ENCODE measurements at places on chromosomes 5 and 9.
A peak's percentile ranks its signal among the peaks of the same experiment; 100 is the strongest.

- no peak for DNase-seq
Observed at GRCh38 chr5:111404270-111404769, 108.0 kb downstream of the STARD4 start.

- no peak for DNase-seq
Observed at GRCh38 chr5:113520429-113520828, 6.9 kb downstream of the YTHDC2 start.

DNA sequence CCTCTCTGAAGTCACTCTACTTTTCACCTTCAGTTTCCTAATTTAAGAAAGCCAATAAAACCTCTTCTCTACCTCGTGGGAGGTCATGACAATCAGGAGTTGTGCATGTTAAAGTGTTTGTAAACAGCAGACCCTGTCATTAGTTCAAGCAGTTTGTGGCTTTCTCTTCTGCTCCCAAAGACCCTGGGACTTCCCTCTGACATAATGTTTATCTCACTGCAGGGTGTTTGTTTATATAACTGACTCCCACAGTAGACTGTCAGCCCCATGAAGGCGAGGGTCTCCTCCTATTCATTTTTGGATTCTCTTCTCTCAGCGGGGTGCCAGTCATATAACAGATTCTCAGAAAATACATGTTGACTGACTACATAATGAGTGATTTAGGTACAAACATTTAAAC is 360.0 kb upstream of the ZNF462 start:
- DNase-seq, result peak; percentile 28

- DNase-seq, result peak; percentile 2
Observed at GRCh38 chr9:120109242-120109641, 470.7 kb downstream of the CDK5RAP2 start.

- DNase-seq, result no peak
Observed at GRCh38 chr5:156147261-156147943, 179.6 kb upstream of the SGCD start.

DNA sequence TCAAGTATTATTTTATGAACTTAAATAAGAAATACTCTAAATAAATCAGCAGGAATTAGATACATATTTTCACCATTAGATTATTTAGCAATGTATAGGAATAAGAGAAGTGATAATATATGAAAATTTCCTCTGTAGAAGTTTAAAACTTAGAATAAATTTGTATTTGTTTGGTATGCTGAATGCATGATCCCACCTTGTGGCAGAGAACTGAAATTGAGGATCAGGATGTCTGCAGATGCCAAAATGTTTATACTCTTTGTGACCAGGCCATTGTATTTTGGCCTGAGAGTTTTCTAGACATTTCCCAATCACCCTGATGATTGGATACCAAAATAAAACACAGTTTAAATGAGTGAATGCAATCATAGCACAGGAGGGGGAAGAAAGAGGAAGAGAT is 6.3 kb downstream of the TYRP1 start:
- no peak for DNase-seq

DNA sequence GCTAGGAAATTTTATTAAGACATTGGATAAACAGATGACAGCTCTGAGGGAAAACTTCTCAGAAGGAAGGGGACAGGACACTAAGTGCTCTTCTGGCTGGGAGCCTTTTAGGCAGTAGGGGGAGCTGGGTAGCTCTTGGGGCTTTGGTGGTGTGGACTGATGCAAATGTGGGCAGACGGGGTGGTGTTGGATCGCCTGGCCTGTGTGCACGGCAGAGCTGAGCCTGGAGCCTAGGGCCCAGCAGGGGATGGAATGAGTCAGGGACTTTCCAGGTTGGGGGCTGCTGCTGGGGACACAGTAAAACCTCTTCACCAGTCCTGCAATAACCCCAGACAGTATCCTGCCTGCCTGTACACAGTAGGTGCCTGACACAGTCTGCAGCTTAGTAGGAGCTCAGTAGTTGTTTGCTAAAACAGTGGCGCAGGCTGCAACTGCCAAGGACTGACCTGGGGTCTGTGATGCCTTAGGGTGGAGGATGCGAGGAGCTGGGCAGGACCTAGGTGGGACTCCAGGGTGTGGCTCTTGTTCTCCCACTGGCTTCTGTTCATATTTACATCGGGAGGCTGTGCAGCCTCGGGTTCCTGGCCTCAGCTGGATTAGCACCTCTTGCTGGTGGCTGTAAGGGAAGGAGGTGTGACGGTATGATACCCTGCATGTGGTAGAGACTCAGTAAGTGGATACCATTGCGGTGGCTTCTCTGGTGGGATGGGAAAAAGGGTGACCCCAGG is 83.8 kb downstream of the DAB2IP start:
- DNase-seq, result no peak

GRCh38 chr9:20208226-20208625 is 414.1 kb downstream of the MLLT3 start:
- DNase-seq, result no peak

- DNase-seq, result peak; percentile 86
Observed at GRCh38 chr9:111599092-111599954, at the start of gene PTGR1. TSS of gene PTGR1 (minus strand) at chr9:111599647. CDS start at chr9:111597422, 2,225 bp downstream.

- no peak for DNase-seq
Observed at GRCh38 chr5:5132693-5133295, 7.3 kb upstream of the ADAMTS16 start.

DNA sequence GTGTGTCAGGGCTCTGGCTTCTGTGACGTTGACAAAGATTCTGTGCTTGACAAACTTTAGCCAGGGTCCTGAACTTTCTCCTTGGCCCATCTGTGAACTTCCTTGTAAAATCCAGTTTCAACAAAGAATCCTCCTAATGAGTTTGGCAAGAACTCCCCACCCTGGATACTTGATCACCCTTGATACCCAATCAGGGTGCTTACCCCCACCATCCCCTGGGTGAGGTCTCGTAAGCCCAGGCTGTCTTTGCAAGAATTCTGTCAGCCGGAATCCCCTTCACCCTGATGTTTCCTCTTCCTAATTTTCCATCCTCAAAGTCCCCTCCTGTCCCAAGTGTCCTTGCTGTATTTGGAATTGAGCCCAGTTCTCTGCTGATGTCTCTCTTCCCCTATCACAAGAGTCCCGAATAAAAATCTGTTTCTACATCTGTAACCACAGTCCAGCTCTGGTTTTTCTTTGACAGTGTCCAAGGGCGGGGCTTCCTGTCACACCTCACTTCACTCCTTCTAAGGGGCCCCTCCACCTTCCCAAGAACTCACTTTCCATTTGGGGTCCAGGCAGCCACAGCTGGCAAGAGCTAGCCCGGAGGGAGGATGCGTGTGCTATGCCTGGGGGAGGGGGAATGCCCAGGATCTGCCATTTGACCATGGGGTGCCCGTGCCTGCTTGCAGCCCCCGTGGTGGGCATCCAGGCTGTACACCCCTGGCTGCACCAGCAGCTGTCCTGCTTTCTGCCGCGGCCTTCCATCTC is 2.7 kb upstream of the CARD19 start:
- DNase-seq, result no peak

DNA sequence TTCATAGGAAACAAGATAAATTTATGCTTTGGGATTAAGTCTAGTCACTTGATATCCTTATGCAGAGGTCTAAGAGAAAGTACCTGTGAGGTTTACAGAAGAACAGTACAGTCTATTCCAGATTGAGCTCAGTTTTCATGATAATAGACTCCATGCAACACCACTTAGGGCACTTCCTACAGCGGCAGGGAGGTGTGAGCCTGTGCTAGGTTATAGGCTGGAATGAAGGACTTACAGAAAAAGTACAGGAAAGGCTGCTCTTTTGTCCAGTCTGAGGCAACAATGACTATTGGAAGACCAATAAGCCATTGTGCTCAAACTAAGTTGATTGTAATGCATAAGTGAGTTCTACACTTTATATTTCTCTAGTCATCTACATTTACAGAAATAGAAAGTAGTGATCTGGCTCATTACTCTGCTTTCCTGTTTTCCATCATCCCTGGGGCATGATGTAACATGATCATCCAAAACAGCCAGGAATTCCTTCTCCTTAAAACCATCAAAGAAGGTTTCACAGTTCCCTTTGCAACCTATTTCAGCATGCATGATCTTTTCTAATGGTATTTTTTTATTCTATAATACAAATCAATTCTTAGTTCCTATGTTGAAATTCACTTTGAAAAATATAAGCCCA is 322.8 kb downstream of the SLF1 start:
- no peak for DNase-seq
